ENCODE measurements at places on chromosomes 1 and 21.

DNA sequence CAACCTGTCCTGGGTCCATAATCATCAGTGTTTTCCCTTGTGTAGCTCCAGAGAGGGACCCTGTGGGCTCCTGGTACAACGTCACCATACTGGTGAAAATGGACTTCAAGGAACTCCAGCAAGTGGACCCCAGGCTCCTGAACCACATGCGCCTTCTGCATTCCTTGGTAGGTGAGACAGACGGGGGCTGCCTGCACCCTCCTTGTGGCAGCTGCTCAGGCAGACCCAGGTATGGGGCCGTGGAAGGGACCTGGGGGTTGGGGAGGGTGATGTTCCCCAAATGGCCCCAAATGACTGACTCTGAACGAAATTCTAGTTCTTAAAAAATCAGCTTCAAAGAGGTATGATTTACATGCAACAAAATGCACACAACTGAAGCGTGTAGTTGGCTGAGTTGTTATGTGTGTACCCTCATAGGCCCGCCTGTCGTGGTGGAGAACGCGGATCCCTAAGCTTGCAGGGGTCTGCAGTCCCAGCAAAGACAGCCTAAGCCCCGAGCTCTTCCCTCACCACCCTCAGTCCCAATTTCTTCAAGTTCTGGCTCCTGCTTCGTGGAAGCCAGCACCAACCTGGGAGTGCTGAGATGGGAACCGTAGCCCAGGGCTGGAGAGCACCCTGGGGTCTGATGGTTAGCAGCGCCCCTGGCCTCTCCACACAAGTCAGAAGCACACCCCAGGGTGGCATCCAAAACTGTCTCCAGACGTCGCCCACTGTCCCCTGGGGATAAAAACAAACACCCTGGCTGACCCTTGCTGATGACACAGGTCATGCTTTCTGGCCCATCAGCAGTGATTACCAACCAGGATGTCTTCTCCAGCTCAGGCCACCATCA, 14.3 kb downstream of the UMODL1 start:
- no peak for DNase-seq

GRCh38 chr1:187245201-187245600, 416.5 kb downstream of the PLA2G4A start:
- DNase-seq = no peak

- DNase-seq = no peak
Measured at GRCh38 chr1:156045076-156045475, 8.5 kb downstream of the UBQLN4 start.

DNA sequence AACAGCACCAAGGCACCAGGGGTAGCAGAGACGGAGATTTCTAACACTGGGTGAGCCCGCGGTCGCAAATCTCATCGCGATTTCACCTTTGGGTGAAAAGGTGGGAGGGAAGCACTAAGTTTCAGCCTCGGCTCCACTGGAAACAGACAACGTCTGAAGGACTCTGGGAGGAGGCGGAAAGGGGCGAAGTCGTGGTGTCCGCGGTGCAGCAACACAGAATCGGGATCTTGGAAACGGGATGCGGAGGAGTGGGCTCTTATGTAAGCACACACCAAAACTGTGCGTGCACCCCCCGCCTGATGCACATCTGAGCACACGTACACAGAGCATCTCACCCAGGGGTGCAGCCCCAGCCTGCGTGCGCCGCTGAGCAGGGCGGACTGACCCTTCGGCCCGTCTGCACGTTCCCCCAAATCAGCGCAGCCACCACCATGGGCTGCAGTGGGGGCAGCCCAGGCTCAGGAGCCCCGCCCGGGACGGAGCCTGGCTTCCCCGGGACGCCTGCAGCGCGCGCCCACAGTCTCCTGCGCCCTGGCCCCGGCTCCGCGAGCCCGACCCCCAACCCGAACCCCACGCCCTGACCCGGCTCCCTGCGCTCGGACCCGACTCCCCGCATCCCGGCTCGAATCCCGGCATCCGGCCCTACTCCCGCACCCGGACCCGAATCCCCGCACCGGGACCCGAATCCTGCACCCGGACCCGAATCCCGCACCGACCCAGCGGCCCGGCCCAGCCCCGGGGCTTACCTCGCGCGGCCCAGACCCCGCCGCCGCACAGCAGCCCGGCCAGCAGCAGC, 670 bp downstream of the CLSTN1 start:
- DNase-seq = no peak

DNA sequence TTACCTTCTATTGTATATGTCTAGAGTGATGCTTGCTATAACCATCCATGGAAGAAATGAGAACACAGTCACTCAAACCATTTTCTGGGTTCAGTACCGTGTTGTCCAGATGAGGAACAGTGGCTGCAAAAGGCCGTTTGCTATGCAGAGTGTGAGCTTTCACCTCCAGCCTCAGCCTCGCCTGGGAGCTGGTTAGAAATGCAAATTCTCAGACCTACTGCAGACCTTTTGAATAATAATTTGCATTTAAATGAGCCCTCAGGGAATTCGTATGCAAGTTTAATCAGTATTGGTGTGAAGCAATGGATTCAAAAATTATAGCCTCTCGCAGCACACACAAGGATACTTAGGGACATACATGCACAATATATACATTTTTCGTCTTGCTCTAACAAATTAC, 24.1 kb downstream of the KCNJ15 start:
- DNase-seq = no peak

DNA sequence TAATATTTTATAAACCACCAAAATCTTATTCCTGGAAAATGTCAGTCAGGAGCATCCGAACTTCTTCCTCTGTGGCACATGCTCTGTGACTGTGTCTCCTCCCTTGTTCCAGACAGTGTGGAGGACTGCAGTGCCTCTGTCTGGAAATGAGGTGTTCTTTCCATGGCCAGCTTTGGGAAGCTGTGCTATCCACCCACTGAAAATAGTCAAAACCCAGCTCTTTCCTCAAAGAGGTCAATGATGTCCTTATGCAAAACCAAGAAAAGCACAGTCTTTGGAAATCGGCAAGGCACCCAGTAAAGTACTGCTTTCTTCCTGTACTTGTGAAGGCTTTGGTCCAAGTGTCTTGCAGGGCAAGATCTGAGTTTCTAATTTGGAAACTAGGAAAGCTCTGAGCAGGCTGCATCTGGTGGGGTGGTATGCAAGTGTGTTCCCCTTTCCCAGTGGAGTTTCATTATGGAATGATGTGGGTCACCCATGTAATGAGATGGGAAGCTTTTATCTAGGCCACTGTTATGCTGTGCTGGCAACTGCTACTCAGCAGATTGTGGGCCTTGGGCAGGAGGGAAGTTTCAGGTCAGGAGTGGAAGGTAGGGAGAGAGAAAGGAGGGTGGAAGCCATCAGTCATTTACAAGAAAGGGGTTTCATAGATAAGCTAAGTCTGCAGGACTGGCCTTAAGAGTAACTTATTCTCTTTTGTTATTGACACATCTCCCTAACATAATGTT, 6.0 kb downstream of the KIAA0040 start:
- no peak for DNase-seq
